LNCaP clone FGC (cell line): ENCODE measurements at places on chromosomes 3 and 15.
A peak's percentile ranks its signal among the peaks of the same experiment; 100 is the strongest.

DNA sequence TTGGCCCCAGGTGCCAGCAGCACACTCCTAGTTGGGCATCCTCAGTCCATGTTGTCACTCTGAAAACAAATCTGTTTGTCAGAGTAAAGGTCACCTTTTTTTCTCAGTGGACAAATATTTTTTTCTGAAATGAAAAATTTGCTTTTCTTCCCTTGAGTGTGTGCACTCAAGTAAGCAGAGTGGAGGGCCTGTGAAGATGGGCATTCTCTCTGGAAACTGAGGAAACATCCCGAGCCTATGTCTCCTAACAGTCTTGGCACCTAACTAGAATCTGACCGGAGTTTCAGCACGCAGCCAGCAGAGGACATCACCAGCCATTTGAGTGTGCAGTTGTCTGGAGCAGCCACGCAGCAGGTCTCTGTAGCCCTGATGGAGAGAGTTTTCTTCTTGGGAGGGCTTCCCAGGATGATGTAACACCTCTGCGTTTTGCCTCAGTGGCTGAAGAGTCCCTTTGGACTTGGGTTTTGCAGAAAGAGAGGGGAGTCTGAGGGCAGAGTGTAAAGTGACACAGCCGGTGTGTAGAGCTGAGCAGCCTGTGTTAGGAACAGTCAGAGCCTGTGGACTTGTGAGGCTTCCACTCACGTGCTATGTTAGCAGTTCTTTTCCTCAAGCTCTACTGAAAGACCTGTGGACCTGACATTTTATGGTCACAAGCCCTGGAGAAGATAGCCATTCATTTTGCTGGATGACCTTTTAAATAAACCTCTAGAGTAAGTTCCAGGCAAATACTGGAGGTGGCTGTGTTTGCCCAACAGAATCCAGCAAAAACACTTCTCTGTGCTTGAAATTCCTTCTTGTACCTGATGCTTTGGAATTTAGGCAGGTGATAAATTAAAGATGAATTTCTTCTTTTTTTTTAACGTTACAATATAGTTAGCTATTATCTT, 51.6 kb downstream of the ABHD2 start:
- DNase-seq: peak; percentile 83

GRCh38 chr3:190494907-190495306, 19.0 kb upstream of the IL1RAP start:
- DNase-seq: no peak

DNA sequence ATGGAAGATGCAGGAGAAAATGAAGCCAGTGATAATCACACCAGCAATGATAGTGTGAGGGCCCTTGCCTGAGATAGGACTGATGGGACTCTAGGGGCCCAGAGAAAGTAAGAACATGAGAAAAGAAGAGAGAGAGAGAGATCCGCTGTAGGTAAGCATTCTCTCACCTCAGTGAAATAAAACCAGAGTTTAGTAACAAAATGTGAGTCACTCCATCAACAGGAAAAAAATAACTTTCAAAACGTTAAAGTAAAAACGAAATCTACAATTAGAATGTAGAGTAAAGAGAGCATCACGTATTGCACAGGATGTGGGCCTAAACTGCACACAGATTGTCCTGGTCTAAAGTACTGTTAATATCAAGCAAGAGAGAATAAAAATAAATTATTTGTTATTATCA, 6.8 kb upstream of the PRSS50 start:
- no peak for DNase-seq

DNA sequence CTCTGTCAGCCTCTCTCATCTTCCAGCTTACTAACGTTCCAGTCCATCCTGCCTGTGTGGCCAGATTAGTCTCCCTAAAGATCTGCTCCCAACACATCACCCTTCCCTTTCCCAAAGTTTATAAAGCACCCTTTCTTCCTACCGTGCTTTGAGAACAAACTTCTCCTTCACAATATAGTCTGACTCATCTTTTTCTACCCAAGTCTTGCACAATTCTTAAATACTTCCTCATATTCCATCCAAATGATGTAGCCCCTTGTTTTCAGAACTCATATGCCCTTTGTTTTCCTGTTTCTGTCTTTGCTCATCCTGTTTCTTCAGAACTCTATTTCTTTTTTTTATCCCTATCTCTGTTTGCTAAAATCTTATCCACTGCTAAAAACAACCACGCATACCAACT, 326.8 kb downstream of the MFSD1 start:
- no peak for DNase-seq

DNA sequence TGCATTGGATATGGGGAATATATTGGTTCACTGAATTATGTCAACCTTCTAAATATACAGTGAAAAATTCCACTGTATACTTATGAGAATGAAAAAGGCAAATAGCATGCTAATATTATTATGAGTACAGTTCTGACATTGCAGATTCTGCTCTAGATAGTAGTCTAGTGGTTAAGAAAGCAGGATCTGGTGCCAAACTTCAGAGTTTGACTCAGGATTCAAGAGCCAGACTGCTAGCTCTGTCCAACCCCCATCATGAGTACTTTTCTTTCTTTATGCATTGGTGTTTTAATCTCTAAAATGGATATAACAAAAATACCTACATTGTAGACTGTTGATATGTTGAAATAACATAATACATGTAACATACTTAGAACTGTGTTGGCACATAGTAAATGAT, 57.3 kb upstream of the PLSCR4 start:
- no peak for DNase-seq

DNA sequence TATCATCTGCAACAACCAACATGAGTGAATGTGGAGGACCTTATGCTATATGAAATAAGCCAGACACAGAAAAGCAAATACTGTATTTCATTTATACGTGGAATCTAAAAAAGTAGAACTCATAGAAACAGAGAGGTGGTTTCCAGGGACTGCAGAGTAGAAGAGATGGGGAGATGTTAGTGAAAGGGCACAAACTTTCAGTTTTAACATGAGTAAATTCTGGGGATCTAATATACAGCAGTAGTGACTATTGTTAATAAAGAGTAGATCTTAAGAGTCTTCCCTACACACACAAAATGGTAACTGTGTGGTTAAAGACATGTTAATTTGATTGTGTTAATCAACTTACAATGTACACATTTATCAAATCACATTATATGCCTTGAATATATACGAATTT, 20.9 kb upstream of the MELTF start:
- no peak for DNase-seq

- DNase-seq: no peak
Observed at GRCh38 chr15:66882251-66883020, 180.4 kb downstream of the SMAD6 start.
